Left lobe of liver (tissue), 2 donors: ENCODE measurements at places on chromosomes 6 and 20.

- DNase-seq, result no peak
Measured at GRCh38 chr20:15179381-15179780, 842.0 kb upstream of the FLRT3 start.

GRCh38 chr20:17684077-17684888 is 2.2 kb upstream of the RRBP1 start:
- no peak for DNase-seq

GRCh38 chr20:7361321-7361720 is 578.9 kb downstream of the HAO1 start:
- no peak for DNase-seq

- no peak for DNase-seq
Measured at GRCh38 chr6:168469521-168469920, 28.5 kb downstream of the SMOC2 start.

DNA sequence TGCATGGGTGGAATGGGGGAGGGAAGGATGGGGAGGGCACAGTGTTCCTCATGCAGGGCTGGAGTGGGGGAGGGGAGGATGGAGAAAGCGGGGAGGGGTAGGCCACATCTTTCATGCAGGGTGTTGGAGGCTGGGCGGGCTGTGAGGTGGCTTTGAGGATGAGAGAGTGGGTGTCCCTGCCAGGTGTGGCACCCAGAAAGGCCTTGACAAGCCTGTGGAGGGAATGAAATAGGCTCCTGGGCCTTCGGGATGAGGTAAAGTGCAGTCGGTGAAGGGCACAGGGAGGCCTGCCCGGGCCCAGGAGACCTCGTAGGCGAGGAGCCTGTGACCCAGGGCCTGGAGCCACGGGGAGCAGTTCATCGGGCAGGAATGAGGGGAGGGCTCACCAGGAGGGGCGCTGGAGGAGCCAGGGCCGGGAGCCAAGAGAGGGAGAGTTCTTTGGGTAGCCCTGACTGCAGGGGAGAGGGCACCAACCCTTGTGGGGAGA is 7.6 kb downstream of the CEBPB start:
- no peak for DNase-seq

GRCh38 chr6:85865420-85866369 is 223.0 kb upstream of the SYNCRIP start:
- no peak for DNase-seq

DNA sequence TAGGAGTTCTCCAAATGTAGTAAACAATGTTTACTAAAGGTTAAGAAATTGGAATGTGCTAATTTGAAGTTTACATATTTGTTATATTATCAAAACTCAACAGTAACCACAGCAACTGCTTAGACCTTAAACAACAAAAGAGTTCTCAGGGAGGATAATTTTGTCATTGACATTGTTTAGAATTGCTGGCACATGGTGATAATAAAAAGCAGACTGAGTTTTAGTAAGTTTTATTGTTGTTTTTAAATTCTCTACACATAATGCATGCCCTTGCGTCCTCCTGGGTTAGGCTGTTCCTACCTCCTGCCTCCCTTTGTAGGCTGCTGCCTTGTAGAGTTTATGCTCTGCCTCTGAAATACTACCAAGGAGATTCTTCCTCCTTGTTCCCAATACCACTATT is 28.7 kb downstream of the LAMA4 start:
- DNase-seq, result no peak

DNA sequence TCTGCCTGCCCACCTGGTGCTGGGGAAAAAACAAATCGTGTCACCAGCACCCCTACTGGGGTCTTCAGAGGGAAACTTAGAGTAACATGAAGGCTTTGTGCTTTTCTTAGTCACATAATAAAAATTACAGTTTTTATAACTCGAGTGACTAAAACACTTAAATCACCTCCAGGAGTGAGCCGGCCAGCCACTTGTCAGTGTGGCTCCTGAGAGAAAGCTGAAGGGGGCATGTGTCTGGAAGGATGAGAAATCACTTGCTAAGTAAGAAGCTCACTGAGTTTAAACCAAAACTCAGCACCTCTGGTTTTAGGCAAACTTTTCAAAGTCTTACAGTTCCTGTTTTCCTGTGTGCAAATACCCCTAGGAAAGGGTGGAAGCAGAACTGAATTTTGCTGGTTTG is 372.2 kb downstream of the CDH26 start:
- DNase-seq, result no peak

- DNase-seq, result peak; percentile 35
Measured at GRCh38 chr20:59825944-59826759, 107.3 kb downstream of the SYCP2 start.

DNA sequence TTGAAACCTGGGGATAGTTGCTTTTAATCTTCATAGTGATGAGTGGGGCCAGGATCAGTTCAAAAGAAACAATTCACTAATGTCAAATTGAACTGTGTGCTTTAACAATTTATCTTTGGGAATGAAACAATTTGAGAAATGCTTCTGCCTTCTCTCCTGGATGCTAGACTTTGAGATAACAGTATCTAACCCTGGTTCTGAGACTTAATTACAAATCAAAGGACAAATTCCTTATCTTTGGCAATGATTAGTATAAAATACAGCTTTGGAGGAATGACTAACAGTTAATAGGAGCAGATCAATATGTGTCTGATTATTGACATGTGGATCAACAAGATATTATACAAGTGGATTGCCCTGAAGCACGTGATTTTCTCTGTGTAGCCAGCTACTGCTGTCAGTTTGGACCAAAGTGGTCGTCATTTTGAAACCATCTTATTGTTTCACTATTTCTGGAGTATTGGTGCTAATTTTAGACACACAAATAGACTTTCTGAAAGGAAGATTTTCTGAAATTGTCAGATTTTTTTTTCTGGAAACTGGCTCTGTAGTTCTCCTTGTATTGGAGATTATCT is 6.2 kb upstream of the FLRT3 start:
- DNase-seq, result no peak

DNA sequence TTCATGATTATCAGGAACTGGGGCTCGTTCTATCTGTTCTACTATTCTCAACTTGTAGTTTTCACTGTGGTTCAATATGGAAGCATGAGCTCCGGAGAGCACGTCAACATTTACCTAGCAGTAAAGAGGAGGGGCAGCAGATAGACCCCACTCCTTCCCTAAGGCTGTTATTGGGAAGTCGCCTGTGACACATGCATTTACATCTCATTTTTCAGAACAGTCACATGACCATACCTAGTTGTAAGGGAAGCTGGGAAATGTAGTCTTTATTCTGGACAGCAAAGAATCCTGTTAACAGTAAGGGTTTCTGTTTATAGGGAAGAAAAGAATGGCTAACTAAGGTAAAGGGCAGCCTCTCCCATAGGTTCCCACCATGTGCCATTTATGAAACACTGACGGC is 158.3 kb downstream of the ZFP64 start:
- DNase-seq, result no peak

- DNase-seq, result no peak
Measured at GRCh38 chr6:68296126-68296525, 339.0 kb upstream of the ADGRB3 start.

DNA sequence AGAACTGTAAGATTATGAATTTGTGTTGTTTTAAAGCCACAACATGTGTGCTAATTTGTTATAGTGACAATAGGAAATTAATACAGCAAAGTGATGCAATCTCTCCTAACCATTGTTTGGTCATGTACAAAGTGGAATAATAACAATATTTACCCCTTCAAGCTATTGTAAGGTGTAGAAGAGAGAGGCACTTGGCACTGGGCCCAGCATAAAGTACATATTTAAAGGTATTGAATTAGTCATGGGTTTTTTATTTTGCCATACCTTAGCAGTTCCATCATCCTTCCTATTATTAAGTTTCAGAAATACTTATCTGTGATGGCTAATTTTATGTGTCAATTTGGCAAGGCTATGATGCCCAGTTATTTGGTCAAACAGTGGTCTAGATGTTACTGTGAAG is 322.4 kb upstream of the TSHZ2 start:
- no peak for DNase-seq

DNA sequence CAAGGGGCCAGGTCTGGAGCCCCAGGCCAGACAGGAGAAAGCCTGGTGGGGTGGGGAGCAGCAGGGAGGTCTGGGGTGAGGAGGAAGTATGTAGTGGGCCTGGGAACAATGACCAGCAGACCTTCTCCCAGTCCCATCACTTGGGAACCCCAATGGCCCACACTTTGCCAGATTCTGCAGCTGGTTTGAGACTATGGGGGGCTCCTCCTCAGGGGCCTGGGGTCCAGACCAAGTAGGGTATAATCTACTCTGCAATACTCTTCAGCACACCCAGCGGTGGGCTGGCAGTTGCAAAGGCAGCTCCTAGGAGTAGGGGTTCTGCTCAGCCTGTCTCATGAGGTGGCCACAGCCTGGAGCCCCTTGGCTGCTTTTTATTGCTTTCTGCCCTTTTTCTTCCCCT is 52.8 kb downstream of the NPEPL1 start:
- DNase-seq, result peak; percentile 32

GRCh38 chr6:150932996-150933395 is 67.5 kb downstream of the MTHFD1L start:
- no peak for DNase-seq

- peak; percentile 83 for DNase-seq
Measured at GRCh38 chr20:50221501-50222308, 31.1 kb downstream of the CEBPB start.

- peak; percentile 43 for DNase-seq
Measured at GRCh38 chr6:106773996-106774629, 144.7 kb downstream of the QRSL1 start.

DNA sequence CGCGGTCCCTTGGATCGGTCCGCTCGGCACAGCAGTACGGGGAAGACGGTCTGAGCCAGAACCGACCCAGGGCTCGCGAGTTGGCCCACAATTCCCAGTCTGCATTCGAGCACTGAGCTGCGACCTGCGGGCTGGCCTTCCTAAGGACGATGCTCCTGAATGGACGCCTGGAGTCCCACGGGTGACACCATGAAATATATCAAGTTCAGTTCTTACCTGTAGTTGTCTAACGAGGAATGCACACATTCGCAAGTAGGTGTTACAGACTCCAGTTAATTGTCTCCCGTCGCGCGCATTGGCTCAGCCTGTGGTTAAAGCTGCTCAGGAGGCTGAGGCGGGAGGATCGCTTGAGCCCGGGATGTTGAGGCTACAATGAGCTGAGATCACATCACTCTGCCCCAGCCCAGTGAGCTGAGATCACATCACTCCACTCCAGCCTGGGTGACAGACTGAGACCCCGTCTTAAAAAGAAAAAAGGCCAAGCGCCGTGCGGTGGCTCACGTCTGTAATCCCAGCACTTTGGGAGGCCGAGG is 802 bp downstream of the PEX7 start:
- DNase-seq, result peak; percentile 46

GRCh38 chr6:150372051-150372450 is 3.2 kb downstream of the IYD start:
- DNase-seq, result no peak

GRCh38 chr6:102732898-102733297 is 1339.4 kb downstream of the GRIK2 start:
- no peak for DNase-seq

GRCh38 chr20:59903621-59904020 is 29.8 kb downstream of the SYCP2 start:
- no peak for DNase-seq

- DNase-seq, result no peak
Measured at GRCh38 chr6:121090492-121090891, 243.8 kb downstream of the TBC1D32 start.

- DNase-seq, result no peak
Measured at GRCh38 chr20:62208795-62209755, 11.0 kb downstream of the HRH3 start.

DNA sequence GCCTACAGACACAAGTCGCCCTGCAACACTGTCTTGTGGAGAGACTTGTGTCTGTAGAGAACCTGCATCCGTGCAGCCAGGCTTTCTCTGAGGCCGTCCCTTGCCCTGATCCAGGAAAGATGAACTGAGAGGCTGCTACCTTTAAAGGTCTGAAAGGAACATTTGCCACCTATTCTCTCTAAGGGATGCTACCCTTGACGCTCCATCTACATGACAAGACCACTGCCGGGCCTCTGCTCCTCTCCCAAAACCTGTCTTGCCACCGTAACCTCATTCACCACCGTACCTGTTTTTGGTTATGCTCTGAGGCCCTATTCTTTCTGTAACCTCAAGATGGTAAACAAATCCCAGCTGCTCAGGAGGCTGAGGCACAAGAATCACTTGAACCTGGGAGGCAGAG is 73.9 kb downstream of the FOXF2 start:
- no peak for DNase-seq

GRCh38 chr6:1310628-1311399 is 1.1 kb upstream of the FOXQ1 start:
- DNase-seq, result peak; percentile 69

- no peak for DNase-seq
Measured at GRCh38 chr20:39716796-39717341, 754.7 kb downstream of the DHX35 start.

DNA sequence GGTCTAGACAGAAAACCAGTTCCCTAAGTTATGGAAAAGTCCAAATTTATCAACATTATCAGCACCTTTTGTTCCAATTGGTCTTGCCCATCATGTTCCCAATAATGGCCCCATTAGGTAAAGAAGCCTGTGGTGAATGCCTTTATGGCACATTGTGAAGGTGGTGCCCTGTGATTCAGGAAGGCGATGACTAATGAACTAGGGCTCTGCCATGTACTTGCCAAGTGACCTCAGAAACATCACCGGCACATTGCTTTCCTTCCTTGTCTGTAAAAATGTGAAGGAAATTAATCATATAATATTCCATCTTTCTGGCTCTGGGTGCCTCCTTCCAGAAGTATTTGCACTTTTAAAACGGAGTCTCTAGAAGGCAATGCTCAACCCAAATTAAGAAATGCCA is 132.3 kb downstream of the UNC5CL start:
- no peak for DNase-seq

- DNase-seq, result no peak
Measured at GRCh38 chr6:109039795-109040194, 54.9 kb downstream of the SESN1 start.
